ENCODE measurements at places on chromosomes 5 and 9.

GRCh38 chr9:37337301-37337890 lies 85.1 kb upstream of the GRHPR start:
- DNase-seq = no peak

- DNase-seq = no peak
Measured at GRCh38 chr9:13500034-13500433, 220.5 kb upstream of the MPDZ start.

GRCh38 chr9:72462340-72462739 lies 59.1 kb upstream of the TMC1 start:
- DNase-seq = no peak

- no peak for DNase-seq
Measured at GRCh38 chr9:93318480-93318879, 133.0 kb upstream of the FAM120A start.

DNA sequence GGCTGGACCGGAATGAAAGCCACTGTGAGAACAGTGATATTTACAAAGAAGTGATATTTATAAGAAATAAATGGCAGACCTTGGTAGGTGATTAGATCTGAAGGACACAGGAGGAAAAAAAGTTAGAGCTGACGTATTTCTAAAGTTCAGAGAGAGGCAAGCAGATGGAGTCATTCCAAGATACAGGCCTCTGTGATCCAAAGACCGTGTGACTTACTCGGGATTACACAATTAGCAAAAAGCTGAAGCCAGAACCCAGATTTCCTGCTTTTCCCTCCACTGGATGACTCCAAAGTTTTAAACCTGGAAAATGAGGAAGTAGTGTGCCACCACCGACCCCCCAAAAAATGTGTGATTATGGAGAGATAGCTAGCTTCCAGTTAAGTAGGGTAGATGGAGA lies 3.1 kb upstream of the DOCK8 start:
- DNase-seq = no peak

DNA sequence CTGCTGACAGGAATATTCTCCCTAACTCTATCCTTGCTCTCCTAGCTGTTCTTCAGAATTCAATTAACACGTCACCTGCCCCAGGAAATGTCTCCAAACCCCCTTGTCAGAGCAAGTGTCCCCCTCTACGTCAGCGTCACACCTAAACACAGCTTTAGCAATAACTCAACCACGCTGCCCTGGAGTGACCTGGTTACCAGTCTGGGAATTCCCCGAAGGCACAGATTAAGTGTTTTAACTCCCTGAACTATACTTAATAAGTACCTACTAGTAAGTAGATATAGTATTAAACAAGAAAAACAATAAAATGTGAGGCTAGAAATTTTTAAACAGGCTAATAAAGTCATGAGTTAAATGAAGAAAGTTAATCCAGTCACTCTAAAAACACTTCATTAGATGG lies 78.4 kb downstream of the FANCC start:
- DNase-seq = no peak

- no peak for DNase-seq
Measured at GRCh38 chr9:91391412-91391811, 29.7 kb upstream of the AUH start.

GRCh38 chr5:169744336-169744735 lies 107.3 kb downstream of the DOCK2 start:
- DNase-seq = no peak

GRCh38 chr5:149471406-149472183 lies 79.6 kb downstream of the CSNK1A1 start:
- no peak for DNase-seq

- DNase-seq = no peak
Measured at GRCh38 chr5:39905356-39905755, 480.6 kb upstream of the DAB2 start.

GRCh38 chr9:4510546-4511322 lies 20.5 kb downstream of the SLC1A1 start:
- no peak for DNase-seq

DNA sequence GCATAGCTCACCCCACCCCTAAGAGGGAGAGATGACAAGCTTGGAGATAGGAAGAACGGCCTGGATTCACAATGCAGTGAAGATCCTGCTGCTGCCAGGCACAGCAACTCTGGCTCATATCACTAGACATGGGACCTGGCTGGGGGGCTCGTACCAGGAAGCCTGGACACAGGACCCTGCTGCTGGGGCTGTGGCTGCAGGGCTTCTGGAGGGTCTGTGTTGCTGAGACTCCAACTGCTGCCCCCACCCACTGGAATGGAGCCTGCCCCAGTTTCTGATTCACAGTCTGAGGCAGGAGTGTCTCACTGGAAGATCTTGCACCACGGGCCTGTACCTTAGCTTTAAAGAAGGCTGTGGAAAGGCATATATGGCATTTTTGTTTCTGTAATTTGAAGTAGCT lies 31.0 kb upstream of the GLRX start:
- no peak for DNase-seq

DNA sequence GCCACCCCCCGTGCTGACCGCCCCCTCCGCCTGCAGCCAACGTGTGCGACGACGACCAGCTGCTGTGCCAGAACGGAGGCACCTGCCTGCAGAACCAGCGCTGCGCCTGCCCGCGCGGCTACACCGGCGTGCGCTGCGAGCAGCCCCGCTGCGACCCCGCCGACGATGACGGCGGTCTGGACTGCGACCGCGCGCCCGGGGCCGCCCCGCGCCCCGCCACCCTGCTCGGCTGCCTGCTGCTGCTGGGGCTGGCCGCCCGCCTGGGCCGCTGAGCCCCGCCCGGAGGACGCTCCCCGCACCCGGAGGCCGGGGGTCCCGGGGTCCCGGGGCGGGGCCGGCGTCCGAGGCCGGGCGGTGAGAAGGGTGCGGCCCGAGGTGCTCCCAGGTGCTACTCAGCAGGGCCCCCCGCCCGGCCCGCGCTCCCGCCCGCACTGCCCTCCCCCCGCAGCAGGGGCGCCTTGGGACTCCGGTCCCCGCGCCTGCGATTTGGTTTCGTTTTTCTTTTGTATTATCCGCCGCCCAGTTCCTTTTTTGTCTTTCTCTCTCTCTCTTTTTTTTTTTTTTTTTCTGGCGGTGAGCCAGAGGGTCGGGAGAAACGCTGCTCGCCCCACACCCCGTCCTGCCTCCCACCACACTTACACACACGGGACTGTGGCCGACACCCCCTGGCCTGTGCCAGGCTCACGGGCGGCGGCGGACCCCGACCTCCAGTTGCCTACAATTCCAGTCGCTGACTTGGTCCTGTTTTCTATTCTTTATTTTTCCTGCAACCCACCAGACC lies 80.2 kb downstream of the NTNG2 start:
- no peak for DNase-seq

DNA sequence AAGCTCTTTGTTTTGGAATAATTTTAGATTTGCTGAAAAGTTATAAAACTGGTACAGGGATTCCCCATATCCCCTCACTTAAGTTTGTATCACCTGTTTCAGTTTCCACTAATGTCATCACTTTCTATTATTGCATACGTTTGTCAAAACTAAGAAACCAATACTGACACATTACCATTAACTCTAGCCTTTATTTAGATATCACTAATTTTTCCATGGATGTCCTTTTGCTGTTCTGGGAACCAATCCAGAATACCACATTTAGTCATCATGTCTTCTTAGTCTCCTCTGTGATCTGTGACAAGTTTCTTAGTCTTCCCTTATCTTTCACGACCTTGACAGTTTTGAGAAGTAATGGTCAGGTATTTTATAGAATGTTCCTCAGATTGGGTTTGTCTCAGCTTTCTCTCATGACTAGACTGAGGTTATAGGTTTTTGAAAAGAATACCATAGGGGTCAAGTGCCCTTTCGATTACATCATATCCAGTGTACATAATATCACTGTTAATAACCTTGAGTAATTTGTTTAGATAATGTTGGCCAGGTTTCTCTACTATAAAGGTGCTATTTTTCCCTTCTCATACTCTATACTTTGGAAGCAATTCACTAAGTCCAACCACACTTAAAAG lies 51.9 kb upstream of the NMUR2 start:
- no peak for DNase-seq

GRCh38 chr9:76107482-76107881 lies 217.0 kb downstream of the PCSK5 start:
- DNase-seq = no peak

DNA sequence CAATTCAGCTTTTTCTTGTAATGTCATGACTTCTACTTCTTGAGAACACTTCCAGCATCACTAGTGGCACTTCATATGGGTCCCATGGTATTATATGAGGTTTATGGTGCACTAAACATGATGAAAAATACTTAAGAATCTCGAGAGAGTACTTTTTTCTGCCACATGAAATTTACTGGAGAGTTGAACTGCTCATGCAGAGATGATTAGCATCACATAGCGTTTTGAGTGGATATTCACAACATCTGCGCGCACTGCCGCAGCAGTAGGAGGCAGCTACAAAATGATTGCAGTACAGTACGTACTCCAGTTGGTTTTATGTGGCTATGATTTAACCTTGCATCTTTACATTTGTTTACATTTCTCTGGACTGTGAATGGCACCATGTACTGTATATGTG lies 14.7 kb downstream of the RAD1 start:
- DNase-seq = no peak

DNA sequence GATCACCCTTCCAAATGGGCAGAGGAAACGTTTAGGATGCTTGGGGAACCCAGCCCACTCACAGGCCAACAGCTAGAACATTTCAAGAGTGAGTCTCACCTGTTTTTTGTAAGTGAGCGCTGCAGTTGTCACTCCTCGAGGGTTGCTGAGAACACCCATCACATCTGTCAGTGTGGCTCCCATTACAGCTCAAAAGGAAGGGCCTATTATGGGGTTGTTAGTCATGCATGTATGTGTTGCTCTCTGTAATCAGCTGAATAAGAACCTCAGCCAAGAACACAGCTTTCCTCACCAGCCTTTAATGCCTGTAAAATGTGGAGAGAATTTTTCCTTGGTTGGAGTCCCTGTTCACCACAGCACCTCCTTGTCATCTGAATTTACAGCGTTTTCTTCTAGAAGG lies 196.3 kb upstream of the KLF4 start:
- DNase-seq = no peak

GRCh38 chr5:62499756-62500155 lies 78.9 kb upstream of the LRRC70 start:
- no peak for DNase-seq

- no peak for DNase-seq
Measured at GRCh38 chr5:180381428-180381827, 28.3 kb upstream of the GFPT2 start.

DNA sequence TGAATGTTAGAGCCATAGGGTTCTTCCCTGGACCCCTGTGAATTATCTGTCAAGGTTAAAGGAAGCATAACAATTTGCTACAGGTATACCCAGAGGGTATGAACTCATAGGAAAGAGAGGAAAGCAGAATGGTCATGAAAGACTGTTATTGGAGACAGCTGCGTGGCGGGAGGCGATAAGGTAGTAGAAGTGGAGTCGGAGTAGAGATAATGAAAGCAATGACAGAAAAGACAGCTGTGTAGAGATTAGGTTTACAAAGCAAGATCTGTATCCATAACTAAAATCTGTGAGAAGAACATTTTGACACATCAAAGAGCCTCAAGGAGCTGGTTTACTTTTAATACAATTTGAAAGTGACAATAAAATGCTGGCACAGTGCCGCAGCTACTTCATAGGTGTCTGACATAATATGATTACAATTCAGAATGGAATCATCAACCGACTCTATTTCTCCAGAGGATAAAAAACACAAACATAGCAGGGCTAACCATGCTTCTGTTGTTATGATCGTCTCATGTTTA lies 603.9 kb downstream of the CDH12 start:
- DNase-seq = no peak

DNA sequence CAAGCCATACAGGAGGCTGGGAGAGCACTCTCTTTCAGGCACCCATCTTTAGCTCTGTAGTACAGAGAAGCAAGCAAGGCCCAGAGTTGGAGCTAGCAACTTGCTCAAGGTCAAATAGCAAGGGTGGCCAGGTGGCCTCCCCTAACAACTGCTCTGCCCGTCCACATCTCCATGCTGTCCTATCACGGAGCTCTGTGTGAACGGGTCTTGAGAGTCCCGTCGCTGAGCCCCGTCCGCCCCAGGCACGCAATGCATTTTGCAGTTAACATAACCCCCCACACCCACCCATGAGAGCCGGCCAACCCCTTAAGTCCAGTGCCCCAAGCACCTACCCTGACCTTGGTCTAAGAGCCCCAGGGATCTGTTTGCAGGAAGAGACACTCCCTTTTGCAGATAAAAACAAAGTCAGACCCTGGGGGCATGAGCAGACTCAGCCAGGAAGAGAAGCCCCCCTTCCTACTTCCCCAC lies 1.5 kb downstream of the RNF44 start:
- DNase-seq = no peak

DNA sequence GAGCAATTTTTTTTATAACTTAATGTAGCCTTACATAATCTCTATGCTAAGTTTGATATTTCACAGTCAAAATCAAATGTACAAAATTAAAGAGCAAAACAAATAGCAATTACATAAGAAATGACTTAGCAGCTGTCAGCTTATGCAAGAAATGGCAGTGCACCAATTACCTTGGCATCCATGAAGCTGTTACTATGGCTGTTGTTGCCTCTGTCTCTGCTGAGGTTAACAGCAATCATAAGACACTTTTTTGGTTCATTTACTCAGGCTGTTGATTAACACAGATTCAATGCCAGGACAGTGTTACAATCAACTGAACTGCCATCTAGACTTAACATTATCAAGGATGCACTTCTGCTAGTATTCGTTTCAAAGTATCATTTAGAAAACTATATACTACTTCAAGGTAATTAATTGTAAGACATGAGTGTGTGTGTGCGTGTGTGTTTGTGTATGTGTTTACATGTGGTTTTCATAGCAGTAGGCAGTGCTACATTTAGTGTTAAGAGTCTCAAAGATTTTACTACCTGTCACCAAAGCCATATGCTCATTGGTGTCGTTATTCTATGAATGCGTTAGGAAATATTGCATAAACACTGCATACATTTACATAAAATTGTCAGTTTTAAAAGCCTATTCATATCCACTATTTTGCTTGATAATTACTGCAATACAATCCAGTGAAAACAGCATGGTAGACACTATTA lies 1084.2 kb upstream of the COX7C start:
- DNase-seq = no peak

DNA sequence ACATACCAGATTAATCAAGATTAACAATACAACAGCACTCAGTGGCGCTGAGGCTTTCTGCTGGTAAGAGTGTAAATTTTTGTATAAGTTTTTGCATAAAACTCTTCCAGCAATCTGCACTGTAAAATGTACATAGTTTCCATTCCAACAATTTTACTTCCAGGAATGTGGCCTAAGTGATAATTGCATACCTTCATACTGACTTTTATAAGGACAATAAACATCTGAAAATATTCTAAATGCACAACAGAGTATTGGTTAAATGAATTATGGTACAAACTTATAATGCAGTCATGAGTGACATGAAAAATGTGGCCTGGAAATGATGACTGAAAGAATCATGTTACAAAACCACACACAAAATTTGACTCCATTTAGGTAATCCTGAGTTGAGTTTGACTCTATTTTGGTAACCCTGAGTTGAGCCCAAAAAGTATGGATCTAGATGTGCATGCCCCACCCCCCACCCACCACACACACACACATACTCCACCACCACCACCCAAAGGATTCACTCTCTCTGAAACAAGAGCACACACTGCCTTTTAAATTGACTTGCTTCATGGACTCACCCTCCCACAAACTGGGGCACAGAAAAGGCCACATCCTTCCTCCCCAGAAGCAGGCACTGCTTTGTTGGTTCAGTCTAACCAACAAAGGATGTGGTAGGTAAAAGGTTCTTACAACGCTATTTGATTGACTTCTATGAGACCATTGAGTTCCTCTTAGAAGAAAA lies 137.6 kb downstream of the SUSD1 start:
- no peak for DNase-seq
